Inflammatory macrophage (primary cell): ENCODE measurements at places on chromosomes 4 and X.

DNA sequence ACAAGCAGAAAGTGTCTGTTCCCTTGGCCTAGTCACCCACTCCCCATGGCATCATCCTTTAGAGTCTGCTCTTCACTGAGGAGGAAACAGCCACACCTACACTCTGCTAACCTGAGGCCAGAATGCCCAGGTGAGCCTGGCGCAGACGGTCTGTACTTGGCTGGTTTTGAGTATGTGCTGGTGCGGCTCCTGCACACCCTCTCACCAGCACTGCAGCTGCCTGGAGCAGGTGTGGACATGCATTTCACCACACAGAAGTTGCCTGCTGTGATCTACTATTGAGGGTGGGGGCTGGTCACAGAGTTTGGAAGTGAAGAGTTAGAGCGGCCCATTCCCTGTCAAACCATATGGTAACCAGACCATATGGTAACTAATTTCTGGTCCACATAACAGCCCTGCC is 39.5 kb downstream of the KANTR start:
- DNase-seq = no peak

DNA sequence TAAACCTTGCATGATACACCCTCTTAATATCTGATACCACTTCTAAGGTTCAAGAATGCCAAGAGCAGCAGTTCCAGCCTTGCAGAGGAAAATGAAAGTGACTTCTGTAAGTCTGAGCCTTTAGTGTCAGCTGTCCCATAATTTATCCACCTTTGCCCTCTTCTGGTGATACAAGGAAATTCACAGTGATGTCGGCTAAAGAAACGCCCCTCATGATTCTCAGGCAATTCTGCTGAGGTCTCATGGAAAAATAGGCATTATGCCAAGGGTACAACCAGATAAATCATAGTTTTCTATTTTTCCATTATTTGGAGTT is 172.2 kb upstream of the CXCL13 start:
- peak; percentile 48 for DNase-seq

DNA sequence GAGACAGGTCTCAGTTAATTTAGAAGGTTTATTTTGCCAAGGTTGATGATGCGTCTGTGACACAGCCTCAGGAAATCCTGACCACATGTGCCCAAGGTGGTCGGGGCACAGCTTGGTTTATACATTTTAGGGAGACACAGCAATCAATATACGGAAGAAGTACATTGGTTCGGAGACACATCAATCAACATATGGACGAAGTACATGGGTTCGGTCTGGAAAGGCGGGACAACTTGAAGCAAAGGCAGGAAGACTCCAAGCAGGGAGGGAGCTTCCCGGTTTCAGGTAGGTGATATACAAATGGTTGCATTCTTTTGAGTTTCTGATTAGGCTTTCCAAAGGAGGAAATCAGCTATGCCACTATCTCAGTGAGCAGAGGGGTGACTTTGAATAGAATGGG is 225.2 kb upstream of the ZFP42 start:
- no peak for DNase-seq

GRCh38 chr4:75513526-75514130 is 575 bp downstream of the RCHY1 start:
- no peak for DNase-seq

- no peak for DNase-seq
These were observed 327.3 kb downstream of the CAMK2D start for GRCh38 chr4:113434247-113434587.

GRCh38 chrX:107710617-107711391 is 64.8 kb downstream of the TSC22D3 start:
- peak; percentile 94 for DNase-seq

- DNase-seq = no peak
These were observed 131.2 kb downstream of the UNC5C start for GRCh38 chr4:95417531-95417930.

DNA sequence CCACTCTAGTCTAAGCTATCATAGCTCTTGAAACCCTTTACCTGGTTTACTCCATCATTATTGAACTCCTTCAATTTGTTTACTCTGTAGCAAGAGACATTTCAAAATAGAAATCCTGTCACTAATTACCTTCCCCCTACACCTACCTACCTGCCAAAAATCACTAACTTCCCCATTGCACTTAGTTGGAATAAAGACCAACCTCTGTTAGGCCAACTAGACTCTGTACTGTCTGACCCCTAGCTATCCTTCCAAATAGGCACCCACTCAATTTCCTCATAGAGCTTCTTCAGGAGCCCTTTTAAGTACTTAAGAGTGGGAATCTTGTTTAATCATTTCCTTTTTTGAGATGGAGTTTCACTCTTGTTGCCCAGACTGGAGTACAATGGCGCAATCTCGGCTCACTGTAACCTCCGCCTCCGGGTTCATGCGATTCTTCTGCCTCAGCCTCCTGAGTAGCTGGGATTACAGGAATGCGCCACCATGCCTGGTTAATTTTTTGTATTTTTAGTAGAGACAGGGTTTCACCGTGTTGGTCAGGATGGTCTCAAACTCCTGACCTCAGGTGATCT is 8.9 kb upstream of the CDKL2 start:
- peak; percentile 86 for DNase-seq

- DNase-seq = no peak
These were observed 6.0 kb downstream of the FBXO8 start for GRCh38 chr4:174277433-174277832.

- peak; percentile 3 for DNase-seq
These were observed 9.6 kb downstream of the BMP15 start for GRCh38 chrX:50920132-50920531.

DNA sequence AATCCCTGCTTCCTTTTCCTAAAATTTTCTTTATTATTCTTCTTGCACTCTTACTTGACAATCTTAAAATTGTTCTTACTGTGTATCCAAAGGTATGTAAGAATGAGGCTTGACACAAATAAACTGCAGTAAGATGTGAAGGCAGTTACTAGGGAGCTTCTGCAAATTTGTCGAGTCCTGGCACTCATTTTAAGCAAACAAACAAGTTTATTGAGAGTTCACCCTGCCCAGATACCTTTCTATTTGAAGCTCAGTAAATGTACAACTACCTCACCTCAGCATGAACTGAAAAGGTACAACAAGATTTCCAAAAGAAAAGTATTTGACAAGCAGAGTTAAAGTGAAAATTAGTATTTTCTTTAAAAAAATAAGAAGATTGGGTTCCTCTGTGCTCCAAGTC is 13.3 kb upstream of the SYTL4 start:
- DNase-seq = no peak

- no peak for DNase-seq
These were observed 104.0 kb upstream of the ARHGEF9 start for GRCh38 chrX:63889001-63889400.

GRCh38 chr4:186719925-186720694 is 3.5 kb downstream of the FAT1 start:
- DNase-seq = peak; percentile 24

DNA sequence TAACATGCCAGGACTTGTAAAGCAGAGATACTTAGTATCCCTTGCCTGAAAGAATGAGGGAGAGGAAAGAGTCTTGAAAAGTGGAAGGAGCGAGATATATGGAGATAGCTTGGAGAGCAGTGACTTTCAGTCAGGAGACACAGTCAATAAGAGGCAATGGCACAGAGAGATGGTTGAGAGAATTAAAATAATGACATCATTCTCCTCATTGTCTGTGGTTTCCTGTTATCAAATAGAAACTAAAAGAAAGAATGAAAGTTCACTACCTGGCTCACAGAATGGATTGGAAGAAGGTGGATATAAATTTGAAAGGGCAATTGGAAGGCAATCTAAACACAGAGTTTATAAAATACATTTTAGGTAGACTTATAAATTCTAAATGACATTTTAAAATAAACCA is 760.2 kb upstream of the AADAT start:
- no peak for DNase-seq

GRCh38 chr4:176054942-176055341 is 10.7 kb upstream of the WDR17 start:
- no peak for DNase-seq

DNA sequence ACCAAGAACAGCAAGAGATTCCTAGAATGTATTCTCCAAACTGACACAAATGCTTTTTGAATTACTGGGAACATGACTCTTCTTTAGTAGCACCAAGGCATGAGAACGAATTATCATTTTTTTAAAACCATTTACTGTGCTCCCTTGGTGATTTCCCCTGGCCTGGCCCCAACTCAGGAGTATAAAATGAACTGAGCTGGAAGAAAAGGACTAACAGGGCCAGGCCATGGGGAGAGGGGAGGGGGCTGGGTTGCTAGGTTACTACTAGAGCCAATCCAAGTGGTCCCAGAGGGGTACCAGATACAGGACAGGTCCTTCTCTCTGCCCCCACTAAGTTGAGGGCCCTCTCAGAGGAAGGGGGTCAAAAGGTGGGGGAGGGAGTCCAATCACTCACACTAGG is 23.1 kb downstream of the SASH3 start:
- DNase-seq = no peak

DNA sequence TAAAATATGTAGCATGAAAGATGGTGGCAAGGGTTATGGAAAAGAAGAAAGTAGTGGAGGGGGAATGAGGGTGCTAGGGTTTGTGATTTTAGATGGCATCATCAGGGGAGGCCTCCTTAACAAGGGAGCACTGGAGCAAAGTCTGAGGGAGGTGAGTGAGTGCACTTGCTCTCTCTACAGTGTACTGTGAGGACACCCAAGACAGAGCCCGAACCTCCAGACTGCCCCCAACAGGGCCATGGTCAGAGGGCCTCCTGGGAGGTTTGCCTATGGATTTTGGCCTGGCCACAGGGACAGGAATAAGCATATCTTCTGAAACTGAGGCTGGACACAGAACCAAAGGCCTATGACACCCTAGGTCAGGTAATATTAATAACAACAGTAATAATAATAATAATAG is 21.4 kb upstream of the PJA1 start:
- no peak for DNase-seq

DNA sequence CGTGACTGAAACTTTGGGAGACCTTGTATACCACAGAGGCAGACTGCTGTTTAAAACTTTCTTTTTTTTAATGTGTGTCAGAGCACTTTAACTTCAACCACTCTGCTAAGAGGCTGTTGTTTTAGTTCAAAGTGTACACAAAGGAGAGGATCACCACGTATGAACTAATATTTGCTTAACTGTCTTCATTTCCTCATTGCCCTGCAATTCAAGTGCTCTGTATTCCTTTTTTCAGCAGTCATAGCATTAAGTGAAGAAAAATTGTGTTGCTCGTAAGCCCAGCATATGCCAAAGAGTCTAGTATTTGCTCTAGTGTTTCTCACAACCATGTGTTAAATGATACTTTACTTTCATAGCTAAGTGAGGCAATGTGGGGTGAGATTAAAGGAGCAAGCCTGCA is 63.0 kb upstream of the HHIP start:
- DNase-seq = no peak

GRCh38 chrX:119156241-119156640 is 28.6 kb upstream of the KIAA1210 start:
- DNase-seq = no peak

DNA sequence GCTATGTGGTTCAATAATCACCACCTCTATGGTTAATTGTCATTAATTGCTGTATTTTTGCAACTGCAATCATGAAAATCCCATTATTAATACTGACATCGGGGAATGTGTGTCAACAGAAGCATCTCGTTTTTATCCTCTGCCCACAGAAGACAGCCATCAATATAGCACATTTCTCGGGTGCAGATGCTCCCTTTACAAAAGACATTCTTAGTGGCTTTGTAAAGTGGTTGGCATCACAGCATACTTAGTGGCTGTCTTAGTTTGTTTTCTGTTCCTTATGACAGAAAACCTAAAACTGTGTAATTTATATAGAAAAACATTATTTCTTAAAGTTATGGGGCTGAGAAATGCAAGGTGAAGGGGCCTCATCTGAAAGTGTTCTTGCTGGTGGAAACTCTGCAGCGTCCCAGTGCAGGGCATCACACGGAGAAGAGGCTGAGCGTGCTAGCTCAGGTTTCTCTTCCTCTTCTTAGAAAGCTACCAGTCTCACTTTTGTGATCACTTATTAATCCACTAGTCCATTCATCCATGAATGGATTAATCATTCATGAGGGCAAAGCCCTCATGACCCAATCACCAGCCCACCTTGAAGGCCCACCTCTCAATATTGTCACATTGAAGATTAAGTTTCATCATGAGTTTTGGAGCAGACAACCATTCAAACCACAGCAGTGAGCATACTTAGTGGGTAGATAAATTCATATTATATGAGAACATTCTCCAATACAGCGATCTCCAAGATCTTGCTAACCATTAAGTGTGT is 1067.7 kb upstream of the PABPC4L start:
- DNase-seq = no peak

GRCh38 chr4:41881981-41882624 is 53.1 kb upstream of the TMEM33 start:
- DNase-seq = no peak

DNA sequence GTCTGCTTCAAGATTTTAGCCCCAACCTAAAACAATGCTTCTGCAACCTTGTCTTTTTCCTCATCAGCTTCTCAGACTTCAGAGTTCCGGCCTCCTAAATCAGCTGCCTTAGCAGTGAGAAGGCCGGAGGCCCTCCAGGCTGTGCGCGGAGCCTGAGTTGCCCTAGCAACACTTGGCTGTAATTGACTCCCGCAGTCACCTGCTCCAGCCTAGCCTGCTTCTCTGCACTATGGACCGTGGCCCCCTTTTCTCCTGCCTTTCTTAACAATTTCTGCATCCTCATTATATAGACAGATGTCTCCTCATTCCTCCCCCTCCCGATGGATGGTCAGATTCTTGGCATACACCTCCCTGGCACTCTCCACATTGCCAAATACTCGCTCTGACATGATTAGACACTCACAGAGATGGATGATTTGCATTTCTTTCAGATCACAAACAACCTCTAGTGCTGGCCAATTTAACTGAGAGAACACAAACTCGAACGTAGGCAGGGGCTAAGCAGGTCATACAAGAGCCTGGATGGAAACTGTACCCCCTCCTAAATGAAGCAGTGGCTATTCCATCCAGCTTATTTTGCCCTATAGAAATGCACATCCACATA is 9.5 kb upstream of the HUWE1 start:
- DNase-seq = no peak

DNA sequence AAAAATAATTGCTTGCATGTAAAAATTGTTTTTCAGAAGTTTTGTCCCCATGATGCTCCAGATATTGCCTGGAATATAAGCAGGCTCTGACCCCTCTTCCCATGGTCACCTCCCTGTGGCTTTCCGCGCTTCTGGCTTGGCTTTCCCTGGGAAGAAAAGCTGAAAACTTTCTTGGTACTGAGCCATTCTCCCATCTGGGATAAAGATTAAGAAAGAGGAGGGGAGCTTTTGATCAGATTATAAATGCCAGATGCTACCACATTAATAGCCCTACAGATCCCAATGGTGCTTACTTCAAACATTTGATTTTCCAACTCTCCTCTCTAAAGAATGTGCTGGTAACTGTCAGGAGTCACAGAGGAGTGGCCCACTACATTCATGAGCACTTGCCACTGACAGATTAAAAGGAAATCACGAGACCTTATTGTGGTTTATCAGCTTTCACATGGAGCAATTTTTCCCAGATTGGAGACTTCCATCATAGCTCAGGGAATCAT is 54.4 kb upstream of the GAB1 start:
- DNase-seq = no peak

DNA sequence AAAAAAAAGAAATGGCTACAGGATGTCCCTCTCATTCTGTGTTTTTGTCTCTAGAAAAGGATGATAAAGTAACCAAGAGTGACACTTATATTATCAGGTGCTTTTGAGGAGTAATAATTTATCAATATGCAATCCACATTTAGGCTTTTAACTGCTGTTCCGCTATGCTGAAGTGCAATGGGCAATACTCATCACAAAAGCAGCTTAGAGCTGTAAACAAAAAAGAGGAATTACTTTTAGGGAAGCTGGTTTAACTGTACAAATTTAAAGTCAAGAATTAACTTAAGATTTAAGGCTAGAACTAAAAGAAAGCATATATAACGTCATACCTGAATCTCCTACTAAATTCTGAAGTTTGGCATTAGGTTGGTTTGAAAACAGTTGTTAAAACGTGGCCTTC is 93.5 kb upstream of the DDX3X start:
- peak; percentile 65 for DNase-seq
